ENCODE measurements at places on chromosomes 1 and 21. TPM values are rescaled to one million over a fixed set of nuclear protein-coding genes. Genes with fewer than 3 reads are reported as not detected.

- DNase-seq = no peak
These were observed 1.5 kb upstream of the NEK7 start for GRCh38 chr1:198155253-198155652.

The LCE1B gene
- not detected for total RNA-seq

The USH2A gene
- 0.03 TPM for total RNA-seq

The AIRE gene
- not detected for total RNA-seq

All from mucosa of descending colon (tissue), 3 donors.